ENCODE measurements at places on chromosomes 5 and 9.

DNA sequence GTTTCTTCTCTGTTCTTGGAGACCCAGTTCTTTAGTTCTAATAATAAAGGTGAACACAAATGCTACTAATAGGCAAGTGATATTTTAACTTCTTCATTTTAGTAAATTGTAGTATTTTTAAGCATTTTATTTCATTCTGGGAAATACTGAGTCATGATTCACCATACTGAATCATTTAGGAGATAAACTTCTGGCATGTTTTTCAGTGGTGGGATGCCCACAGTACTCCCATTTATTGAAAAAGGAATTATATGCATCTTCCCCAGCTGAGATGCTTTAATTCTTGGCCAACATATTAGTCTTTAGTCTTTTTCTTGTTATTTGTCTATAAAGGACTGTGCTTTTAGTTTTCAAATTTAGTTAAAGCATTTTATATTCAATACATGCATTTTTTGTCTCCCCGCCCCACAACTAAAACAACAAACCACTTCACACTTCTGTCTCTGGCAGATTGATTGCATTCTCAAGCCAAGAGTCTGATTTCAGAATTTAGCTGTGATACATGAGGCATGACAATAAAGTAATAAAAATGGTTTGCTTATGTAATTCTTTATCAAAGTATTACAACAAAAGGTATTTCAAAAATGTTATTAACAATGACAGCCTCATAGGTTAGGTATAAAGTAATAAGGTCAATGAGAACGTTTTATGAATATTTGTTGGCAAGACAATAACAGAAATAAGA, 125.2 kb upstream of the CDH18 start:
- no peak for DNase-seq

GRCh38 chr5:107592515-107592914, 78.2 kb downstream of the EFNA5 start:
- no peak for DNase-seq

GRCh38 chr5:124504081-124504916, 242.1 kb downstream of the ZNF608 start:
- no peak for DNase-seq

DNA sequence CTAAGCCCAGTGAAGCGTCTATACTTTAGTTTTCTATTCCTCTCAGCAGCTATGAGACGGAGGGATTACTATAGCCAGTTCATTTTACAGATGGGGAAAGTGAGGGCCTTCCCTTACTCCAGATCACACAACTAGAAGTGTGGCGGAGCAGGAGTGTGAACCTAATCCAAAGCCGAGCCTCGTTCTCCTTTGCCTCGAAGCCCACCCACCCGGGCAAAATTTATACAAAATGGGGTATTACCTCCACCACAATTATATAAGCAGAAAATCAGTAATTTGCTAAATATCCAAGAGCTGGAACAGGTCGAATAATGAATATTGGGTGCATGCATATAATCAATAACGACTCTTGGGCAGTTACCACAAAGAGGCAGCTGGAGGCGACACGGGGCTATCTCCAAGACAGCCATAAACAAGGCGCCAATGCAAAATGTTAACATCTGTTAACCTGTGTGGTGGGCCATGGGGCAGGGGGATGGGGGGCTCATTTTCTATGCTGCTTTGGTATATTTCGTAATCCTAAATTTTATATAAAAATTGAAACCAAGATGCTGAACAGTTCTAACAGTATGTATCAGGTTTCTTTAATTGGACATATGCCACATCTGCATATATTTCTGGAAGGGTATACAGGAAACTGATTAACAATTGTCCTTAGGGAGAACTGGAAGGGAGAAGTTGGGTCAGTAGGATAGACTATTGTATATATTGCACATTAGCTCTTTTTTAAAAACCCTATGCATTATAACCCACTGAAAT, 1.2 kb upstream of the RNF44 start:
- DNase-seq: no peak

DNA sequence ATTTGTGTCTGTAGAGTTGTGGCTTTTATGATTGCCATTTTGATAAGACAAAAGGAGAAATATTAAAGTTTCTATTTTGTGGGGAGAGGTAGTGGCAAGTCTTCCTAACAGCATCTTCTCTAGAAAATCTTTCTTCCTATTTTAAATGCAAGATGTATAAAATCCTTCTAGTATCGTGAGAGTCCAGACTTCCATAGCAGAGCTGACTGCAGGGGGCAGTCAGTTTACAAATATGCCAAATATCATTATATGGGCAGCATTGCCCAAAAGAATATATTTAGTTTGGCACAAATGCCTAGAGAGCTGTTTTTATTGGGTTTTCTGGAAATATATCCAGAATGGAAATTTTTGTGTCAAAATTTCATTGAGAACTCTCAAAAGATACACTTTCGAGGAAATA, 82.1 kb upstream of the ALDH1A1 start:
- DNase-seq: no peak

DNA sequence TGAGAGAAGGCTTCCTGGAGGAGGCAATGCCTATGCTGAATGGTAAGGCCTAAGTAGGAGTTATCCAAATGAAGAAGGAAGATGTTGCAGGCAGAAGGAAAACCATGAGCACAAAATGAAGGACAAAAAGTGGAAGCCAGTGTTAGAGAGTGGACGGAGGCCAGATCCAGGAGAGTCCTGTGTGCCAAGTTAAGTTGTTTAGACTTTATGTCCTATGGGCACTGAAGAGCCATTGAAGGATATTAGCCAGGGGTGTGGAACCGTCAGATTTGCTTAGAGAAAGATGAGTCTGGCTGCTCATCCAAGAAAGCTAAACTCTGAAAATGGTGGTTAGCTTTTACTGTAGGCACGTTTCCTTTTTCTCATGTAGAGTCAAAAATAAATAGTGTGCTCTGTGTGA, 254.7 kb downstream of the ADAMTSL1 start:
- DNase-seq: no peak

Data from T follicular helper cell (primary cell).